ENCODE measurements at places on chromosomes 7 and 10.
A peak's percentile ranks its signal among the peaks of the same experiment; 100 is the strongest.

GRCh38 chr10:3136336-3136735 lies 36.2 kb downstream of the PITRM1 start:
- DNase-seq, result no peak

GRCh38 chr7:1305873-1306272 lies 73.2 kb downstream of the UNCX start:
- DNase-seq, result no peak

GRCh38 chr7:93835702-93836101 lies 54.9 kb downstream of the TFPI2 start:
- no peak for DNase-seq

GRCh38 chr7:84009051-84009450 lies 185.5 kb downstream of the SEMA3A start:
- DNase-seq, result no peak

DNA sequence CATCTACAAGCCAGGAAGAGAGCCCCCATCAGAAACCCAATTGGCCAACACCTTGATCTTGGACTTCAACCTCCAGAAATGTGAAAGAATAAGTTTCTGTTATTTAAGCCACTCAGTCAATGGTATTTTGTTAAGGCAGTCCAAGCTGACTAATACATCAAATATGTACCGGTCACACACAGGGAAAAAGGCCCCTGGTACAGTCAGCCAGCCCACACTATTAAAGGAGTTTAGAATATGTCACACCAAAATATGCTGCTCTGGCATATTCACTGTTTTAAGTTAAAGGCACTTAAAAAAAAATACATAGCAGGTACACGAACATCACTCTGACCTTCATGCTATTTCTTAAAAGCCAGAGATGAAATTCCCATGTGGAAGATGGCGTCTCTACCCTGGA lies 15.2 kb upstream of the CDCA7L start:
- DNase-seq, result peak; percentile 72

GRCh38 chr7:10908600-10908999 lies 65.1 kb upstream of the PHF14 start:
- no peak for DNase-seq

DNA sequence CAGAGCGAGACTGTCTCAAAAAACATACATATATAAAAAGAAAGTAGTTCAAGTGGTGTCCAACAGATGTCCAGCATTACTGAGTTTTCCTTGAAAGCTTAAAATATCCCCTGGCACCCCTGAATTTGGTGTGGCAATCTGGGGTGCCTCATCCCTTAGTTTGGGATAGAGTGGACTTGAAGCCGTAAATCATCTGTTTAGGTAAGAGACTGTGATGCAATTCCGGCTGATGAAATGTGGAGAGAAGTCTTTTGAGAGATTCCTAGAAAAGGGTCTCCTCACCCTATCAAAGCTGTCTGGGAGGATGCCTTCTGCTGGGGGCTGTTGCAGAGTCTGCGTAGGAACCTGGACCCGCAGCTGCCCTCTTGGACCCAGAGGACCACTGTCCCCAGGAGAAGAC lies 408.0 kb downstream of the RPS24 start:
- DNase-seq, result no peak

- no peak for DNase-seq
Measured at GRCh38 chr7:93054975-93055374, 62.8 kb downstream of the SAMD9 start.

DNA sequence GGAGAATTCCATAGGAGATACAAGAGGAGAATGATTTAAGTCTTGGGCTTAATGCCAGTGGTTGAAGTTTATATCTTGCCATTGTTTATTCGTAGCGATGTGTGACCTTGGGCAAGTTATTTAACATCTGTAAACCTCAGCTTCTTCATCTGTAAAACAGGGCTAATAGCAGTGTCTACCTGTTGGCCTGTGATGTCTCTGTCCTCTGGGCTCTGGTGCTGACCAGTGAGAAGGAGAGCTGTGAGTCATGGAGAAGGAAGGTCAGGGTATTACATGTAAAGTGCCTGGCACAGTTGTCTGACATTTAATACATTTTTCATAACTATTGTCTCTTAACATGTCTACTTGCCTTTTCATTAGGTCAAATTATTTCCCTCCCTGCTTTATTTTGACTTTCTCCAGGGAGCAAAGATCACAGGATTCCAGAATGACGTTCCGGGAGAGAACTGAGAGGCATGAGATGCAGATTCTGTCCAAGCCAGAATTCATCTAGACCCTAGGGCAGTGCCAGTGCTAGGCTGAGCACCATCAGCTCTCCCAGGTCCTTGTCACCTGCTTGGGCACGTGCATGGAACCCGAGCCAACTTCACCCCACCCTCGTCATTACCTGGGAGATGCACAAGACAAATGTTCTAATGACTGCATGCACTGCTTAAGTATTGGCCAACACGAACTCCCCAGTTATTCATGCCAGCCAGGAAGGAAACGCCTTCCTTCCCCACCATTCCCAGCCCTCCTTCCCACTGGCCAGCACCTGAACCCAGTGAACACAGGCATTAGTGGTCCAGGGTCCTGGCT lies 187.9 kb downstream of the DPY19L1 start:
- no peak for DNase-seq

DNA sequence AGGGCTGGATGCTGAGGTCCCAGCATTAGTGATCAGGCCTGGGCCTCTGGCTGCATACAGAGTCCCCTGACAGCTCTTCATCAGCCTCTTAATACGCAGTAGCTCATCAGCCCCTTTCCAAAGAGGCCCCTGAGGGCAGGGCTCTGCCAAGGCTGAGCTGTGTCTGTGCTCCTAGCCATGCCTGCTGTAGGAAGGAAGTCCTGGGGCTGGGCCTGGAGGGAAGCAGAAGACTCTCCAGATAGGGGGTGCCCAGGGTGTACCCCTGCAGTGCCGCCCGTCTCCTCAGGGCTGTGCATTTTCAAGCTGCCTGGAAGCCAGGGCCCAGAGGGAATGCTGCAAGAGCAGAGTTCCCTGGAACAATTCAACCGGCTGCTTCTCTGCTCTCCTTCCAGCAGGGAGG lies 7.3 kb upstream of the RET start:
- DNase-seq, result no peak

GRCh38 chr7:91446819-91447218 lies 182.6 kb downstream of the FZD1 start:
- no peak for DNase-seq

- DNase-seq, result no peak
Measured at GRCh38 chr7:332646-333392, 42.8 kb downstream of the FOXL3 start.

DNA sequence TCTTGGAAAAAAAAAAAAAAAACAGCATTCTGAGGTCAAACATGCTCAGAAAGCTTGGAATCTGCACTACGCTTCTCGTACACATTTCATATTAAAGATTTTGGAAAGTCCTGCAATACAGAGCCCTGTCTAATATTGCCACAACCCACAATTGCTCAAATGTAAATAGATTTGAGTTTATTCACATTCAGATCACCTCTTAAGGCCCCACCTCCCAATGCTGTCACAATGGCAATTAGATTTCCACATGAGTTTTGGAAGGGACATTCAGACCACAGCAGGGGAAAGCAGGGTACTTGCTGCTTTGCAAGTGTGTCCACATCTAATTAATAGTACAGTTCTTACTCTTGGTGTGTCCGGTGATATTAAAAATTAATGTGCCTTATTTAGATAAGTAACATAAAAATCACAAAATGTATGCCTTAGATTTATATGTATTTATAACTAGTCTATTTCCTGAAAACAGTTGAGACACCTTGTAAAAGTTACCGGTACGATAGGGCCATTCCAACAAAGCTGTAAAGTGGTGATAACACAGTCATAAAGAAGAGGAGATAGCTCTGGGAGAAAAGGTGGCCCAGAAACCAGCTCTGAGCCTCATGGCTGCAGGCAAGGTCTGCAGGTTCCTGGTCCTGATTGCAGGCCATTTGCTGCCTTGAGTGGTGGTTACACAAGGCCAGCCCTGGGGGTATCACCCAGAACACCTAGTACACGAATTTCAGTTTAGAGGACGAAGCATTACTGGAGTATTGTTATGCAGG lies 27.9 kb downstream of the EGFR start:
- DNase-seq, result no peak

GRCh38 chr7:143395187-143396149 lies 13.2 kb downstream of the EPHA1 start:
- no peak for DNase-seq

DNA sequence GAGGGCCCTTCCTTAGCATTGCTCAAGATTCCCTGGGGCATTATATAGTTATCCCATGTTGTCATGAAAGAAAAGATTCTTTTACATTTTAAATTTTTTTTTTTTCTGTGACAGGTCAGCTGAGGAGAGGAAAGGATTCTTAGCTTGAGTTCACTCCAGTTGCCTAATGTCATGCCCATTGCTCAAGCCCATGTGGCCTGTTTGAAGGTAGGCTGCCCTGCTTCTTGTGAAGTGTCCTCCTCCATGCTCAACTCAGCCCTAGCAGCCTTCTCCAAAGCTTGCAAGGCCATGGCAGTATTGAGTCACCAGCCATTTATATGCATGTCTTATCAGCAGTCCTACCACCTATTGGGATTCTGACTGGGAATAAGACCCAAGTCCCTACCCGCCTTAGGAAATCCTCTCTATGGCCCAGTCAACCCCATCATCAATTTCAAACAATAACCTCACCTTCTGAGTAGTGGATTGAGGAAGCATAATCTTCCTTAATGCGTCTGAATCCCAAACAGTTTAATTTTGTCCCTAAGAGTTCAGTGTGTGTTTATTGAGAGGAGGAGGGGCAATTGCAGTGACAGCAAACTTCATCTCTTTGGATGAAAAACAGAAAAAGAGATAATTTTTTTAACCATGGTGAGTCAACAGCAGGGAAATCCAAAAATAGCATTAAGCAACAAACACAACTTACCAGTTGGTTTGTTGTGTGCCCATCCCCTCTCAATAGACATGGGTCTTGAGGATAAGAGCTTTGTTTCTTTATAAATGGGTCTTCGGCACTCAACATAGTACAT lies 38.6 kb upstream of the WASL start:
- no peak for DNase-seq

- no peak for DNase-seq
Measured at GRCh38 chr10:12299222-12299965, 50.0 kb upstream of the CAMK1D start.

DNA sequence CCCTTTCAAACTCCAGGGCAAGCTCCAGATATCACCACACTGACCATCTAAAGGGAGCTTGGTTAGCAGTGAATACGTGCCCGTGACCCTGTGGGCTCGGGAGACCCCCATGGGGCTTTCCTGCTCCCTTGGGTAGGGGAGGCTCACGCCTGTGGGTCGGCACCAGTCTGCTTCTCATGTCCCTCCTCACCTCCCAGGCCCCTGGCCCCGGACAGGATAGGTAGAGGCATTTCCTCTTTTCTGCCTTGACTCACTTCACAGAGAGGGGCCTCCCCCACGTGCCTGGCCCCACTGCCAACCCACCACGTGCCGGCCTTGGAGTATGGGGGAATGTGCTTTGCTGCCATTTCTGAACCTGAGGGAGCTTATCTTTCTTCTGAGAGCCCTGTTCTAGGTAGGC lies 131.3 kb upstream of the FAM20C start:
- no peak for DNase-seq

- DNase-seq, result peak; percentile 36
Measured at GRCh38 chr7:98745722-98746318, 124.0 kb downstream of the TMEM130 start.

GRCh38 chr10:97481071-97481470 lies 17.2 kb downstream of the MMS19 start:
- no peak for DNase-seq

DNA sequence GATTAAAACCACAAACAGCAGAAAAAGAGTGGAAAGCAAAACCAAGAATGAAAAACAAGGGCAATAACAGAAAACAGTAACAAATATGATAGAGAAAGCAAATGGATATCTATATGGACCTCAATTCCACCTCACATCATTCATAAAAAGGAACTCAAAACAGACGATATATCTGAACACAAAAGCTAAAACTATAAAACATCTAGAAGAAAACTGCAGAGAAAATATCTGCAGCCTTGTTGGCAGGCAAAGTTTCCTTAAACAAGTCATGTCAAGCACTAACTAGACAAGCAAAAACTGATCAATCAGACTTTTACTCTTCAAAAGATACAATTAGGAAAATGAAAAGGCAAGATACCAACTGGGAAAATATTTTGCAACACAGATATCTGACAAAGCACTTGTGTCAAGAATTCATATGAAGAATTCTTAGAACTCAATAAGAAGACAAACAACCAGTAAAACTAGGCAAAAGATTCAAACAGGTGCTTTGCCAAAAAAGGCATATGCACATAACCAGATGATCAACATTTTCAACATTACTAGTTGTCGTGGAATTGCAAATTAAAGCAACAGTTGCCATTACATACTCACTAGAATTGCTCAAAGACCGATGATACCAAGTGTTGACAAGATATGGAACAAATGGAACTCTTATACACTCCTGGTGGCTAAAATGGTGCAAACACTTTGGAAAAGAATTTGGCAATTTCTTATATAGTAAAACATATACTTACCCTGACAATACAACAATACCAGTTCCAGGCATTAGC lies 25.9 kb upstream of the ZMIZ1 start:
- DNase-seq, result no peak

DNA sequence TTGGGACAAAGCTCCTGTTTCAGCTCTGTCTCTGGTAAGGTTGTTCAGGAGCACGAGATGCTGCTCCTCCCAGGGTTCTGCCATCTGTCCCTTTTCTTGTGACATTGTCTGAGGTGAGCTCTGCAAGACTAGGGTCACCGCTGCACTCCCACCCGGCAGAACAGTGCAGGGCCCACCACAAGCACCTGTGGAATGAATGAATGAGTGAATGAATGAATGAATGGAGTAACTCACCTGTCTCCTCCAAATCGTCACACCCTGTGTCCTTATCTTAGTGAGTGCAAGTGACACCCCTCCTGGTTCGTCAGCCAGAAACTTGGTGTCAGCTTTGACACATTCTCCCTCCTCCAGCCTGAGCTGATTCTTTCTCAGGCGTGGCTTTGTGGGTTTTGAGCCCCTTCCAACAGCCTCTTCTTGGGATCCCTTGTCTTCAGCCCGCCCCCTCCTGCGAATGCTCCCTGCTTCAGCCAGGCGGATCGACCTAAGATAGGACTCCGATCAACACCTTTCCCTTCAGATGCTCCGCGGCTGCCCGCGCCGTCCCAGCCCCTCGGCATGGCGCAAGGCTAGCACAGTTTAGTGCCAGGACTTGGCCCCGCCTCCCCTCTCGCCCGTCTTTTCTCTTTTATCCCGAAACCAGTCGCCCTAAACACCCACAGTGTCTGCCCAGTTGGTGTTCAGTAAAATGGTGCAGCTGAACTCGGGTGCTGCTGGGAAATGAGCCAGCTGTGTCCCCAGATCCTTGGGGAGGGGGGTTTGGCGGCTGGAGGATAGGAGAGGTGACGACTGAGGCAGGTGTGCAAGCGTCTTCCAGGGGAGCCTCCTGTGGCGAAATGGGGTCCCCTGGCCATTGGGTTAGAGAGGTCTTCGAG lies 89.3 kb downstream of the BEND7 start:
- DNase-seq, result no peak

All from RCC 7860 (cell line).